ENCODE measurements at places on chromosomes 6 and 20.

GRCh38 chr20:50690650-50691572 lies at the start of gene RIPOR3:
RIPOR3 (minus strand) TSS chr20:50691542; CDS start chr20:50691128, 414 bp downstream.
- no peak within 1 kb of the TSS for H3K27ac ChIP-seq
- peaks cover 5% of the 10 kb centered on the region for H3K4me1 ChIP-seq
- peak within 1 kb of the TSS; percentile 63 for H3K4me3 ChIP-seq
- DNase-seq = no peak
- H3K36me3 ChIP-seq = no peaks in the 10 kb centered on the region

DNA sequence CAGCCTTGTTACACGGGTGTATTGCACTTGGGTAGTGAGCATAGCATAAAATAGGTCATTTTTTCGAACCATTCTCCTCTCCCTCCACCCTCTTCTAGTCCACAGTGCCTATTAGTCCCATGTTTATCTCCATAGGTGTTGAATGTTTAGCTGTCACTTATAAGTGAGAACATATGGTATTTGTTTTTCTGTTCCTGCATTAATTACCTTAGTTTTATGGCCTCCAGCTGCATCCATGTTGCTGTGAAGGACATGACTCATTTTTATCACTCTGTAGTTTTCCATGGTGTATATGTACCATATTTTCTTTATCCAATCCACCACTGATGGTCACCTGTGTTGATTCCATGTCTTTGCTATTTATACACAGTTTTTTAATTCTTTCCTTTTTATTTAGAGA lies 889.5 kb downstream of the EYS start:
- no peak for DNase-seq
- no peaks in the 10 kb centered on the region for H3K27me3 ChIP-seq
- H3K27ac ChIP-seq = no peak overlapping the region
- no peaks in the 10 kb centered on the region for H3K36me3 ChIP-seq
- H3K4me1 ChIP-seq = no peaks in the 10 kb centered on the region

DNA sequence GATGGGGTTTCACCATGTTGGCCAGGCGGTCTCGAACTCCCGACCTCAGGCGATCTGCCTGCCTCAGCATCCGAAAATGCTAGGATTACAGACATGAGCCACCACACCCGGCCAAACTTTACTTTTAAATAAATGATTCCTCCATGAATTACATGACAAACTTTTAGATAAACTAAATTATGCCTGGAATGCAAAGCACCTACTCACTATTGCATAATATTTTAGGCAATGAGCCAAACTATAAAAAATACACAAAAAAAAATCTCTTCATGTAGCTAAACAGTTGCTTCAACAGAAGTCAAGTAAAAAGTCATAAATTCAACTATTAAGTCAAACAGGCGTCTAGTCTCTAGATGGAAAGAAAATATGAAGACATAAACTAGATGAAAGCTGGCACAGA lies 56.5 kb downstream of the PTPRK start:
- no peak overlapping the region for H3K27ac ChIP-seq
- H3K27me3 ChIP-seq = no peaks in the 10 kb centered on the region

- H3K36me3 ChIP-seq = no peaks in the 10 kb centered on the region
- H3K4me1 ChIP-seq = no peaks in the 10 kb centered on the region
- no peak overlapping the region for H3K4me3 ChIP-seq
- no peak overlapping the region for H3K27ac ChIP-seq
- no peaks in the 10 kb centered on the region for H3K27me3 ChIP-seq
Measured at GRCh38 chr20:6583134-6583738, 184.2 kb upstream of the BMP2 start.

- no peaks in the 10 kb centered on the region for H3K36me3 ChIP-seq
- no peaks in the 10 kb centered on the region for H3K4me1 ChIP-seq
- no peak for DNase-seq
Measured at GRCh38 chr20:40851051-40851450, 162.0 kb upstream of the MAFB start.

DNA sequence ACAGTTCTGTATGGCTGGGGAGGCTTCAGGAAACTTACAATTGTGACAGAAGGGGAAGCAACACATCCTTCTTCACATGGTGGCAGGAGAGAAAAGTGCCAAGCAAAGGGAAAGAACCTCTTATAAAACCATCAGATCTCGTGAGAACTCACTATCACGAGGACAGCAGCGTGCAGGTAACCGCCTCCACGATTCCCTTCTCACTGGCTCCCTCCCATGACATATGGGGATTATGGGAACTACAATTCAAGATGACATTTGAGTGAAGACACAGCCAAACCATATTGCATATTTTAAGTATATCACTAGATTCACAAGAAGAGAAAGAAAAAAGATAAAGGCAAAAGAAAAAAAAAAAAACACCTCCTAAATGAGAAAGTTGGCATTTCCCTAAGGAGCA lies 431.9 kb upstream of the RGS17 start:
- H3K27me3 ChIP-seq = no peaks in the 10 kb centered on the region
- H3K36me3 ChIP-seq = no peaks in the 10 kb centered on the region
- no peak overlapping the region for H3K27ac ChIP-seq
- no peak for DNase-seq
- peaks cover 12% of the 10 kb centered on the region for H3K4me1 ChIP-seq
- no peak overlapping the region for H3K4me3 ChIP-seq

DNA sequence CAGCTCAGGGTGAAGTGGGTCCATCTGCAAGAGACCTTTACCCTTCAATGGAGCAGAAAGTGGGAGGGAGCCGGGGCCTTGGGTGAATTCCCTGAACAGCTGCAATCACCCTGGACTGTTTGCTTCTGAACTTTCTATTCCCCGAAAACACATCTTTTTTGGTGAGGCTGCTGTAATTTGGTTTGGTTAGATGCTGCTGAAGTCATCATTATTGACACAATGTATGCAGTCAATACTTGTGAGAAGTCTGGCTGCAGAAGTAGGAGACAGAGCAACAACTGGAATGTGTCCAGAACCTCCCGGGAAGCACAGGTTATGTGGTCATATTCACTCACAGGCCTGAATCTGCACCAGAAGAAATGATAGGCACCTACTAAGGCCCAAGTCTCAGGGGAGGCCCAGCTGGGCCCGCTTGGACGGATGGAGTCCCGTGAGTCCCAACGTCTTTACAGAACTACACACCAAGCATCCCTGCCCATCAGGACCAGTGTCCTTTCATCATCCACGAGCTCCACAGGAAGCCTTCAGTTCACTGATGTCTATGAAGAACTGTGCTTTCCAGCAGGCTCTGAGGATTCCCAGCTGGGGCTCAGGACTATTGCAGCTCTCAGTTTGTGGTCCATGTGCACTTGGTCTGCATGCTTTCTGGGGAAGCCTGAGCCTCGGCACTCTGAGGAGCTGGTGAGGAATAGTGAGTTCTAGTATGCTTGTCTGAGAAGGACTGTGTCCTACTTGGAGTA lies 177.6 kb downstream of the THBS2 start:
- H3K27ac ChIP-seq = no peak overlapping the region
- H3K4me1 ChIP-seq = peaks cover under 1% of the 10 kb centered on the region
- H3K4me3 ChIP-seq = no peak overlapping the region
- no peaks in the 10 kb centered on the region for H3K36me3 ChIP-seq
- DNase-seq = no peak
- no peaks in the 10 kb centered on the region for H3K27me3 ChIP-seq

GRCh38 chr6:43860285-43860684 lies 90.3 kb downstream of the VEGFA start:
- H3K27ac ChIP-seq = no peak overlapping the region
- no peak overlapping the region for H3K4me3 ChIP-seq
- no peak for DNase-seq
- H3K36me3 ChIP-seq = no peaks in the 10 kb centered on the region

- no peaks in the 10 kb centered on the region for H3K4me1 ChIP-seq
- no peak overlapping the region for H3K4me3 ChIP-seq
- no peak overlapping the region for H3K27ac ChIP-seq
- DNase-seq = no peak
Measured at GRCh38 chr6:44304282-44305199, 8.6 kb downstream of the AARS2 start.

- no peak for DNase-seq
- H3K36me3 ChIP-seq = peaks cover 2% of the 10 kb centered on the region
- H3K27ac ChIP-seq = peak overlapping the region; percentile 43
- H3K4me3 ChIP-seq = peak overlapping the region; percentile 74
Measured at GRCh38 chr6:29626948-29627754, 5.8 kb downstream of the GABBR1 start.

DNA sequence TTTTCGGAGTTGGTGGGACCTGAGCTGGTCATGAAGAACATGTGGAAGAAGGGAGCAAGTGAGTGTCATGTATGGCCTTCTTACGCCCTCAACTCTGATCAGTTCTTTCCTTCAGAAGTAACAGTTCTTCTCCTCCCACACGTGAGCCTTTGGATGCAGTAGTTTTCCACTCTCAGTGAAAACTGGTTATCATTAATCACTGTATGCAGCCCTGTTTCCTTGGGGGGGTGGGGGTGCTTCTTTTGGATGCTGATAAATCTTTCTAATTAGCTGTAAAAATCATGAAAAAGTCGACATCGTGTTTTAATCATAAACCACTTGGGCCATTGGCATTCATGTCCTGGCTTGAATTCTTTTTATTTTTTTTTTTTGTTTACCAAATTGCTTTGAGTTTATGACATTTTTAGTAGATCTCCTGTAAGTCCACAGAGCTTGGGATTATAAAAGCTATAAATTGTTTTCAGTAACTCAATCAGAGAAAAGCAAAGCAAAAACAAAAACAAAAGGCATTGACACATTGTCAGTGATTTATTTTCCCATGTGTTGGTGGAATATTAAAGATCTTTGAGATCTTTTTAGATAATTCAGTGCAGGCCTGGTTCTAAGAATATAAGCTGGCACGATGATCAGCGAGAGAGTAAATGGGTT lies 84.8 kb downstream of the TRMT11 start:
- no peaks in the 10 kb centered on the region for H3K27me3 ChIP-seq
- no peak overlapping the region for H3K4me3 ChIP-seq
- no peak overlapping the region for H3K27ac ChIP-seq
- DNase-seq = no peak

DNA sequence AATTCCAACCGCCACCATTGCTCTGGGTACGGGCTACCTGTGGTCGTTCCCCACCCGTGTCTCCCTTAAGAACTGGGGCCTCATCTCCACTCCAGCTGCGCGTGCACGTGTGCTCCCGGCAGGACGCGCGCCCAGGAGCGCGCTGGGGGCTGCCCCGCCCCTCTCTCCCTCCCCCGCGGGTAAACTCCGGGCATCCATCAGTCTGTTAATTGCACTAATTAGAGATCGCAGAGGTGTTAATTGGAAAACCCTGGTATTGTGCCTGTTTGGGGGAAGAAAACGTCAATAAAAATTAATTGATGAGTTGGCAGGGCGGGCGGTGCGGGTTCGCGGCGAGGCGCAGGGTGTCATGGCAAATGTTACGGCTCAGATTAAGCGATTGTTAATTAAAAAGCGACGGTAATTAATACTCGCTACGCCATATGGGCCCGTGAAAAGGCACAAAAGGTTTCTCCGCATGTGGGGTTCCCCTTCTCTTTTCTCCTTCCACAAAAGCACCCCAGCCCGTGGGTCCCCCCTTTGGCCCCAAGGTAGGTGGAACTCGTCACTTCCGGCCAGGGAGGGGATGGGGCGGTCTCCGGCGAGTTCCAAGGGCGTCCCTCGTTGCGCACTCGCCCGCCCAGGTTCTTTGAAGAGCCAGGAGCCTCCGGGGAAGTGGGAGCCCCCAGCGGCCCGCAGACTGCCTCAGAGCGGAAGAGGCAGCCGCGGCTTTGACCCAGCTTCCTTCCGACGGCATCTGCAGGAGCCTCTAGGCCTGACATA lies 14.4 kb downstream of the FOXP4 start:
- no peaks in the 10 kb centered on the region for H3K27me3 ChIP-seq
- peaks cover under 1% of the 10 kb centered on the region for H3K36me3 ChIP-seq
- H3K27ac ChIP-seq = no peak overlapping the region
- H3K4me3 ChIP-seq = peak overlapping the region; percentile 64

- H3K4me3 ChIP-seq = no peak overlapping the region
- H3K27ac ChIP-seq = no peak overlapping the region
- H3K4me1 ChIP-seq = peaks cover 36% of the 10 kb centered on the region
- H3K36me3 ChIP-seq = no peaks in the 10 kb centered on the region
- no peaks in the 10 kb centered on the region for H3K27me3 ChIP-seq
Measured at GRCh38 chr20:34011275-34011674, 17.6 kb downstream of the RALY start.

GRCh38 chr20:24566656-24567055 lies 97.2 kb downstream of the SYNDIG1 start:
- H3K27ac ChIP-seq = no peak overlapping the region
- no peak overlapping the region for H3K4me3 ChIP-seq
- no peaks in the 10 kb centered on the region for H3K36me3 ChIP-seq

GRCh38 chr6:109034526-109034925 lies 60.1 kb downstream of the SESN1 start:
- no peak for DNase-seq
- no peak overlapping the region for H3K4me3 ChIP-seq
- peaks cover 3% of the 10 kb centered on the region for H3K4me1 ChIP-seq
- H3K36me3 ChIP-seq = no peaks in the 10 kb centered on the region

DNA sequence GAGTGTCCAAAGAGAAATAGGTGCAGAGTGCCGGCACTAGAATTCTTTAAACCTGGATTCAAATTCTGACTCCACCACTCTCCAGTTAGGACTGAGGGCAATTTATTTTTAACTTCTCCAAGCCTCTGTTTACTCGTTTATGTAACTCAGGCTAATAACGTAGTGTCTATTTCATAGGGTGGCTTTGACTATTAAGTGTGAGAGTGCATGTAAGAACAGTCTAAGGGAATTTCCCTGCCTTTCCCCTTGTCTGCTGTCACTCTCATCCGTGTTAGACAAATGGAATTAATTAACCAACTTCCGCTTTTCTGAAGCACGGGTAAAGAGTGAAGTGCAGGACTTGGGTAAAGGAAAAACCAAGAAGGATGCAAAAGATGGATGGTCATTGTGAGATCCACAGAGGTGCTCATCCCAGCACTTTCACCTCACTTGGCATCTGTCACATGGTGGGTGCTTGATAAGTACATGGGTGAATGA lies 4.1 kb upstream of the ZKSCAN8 start:
- no peak for DNase-seq
- H3K27ac ChIP-seq = peak overlapping the region; percentile 97
- no peaks in the 10 kb centered on the region for H3K36me3 ChIP-seq
- H3K4me3 ChIP-seq = peak overlapping the region; percentile 98
- no peaks in the 10 kb centered on the region for H3K27me3 ChIP-seq

DNA sequence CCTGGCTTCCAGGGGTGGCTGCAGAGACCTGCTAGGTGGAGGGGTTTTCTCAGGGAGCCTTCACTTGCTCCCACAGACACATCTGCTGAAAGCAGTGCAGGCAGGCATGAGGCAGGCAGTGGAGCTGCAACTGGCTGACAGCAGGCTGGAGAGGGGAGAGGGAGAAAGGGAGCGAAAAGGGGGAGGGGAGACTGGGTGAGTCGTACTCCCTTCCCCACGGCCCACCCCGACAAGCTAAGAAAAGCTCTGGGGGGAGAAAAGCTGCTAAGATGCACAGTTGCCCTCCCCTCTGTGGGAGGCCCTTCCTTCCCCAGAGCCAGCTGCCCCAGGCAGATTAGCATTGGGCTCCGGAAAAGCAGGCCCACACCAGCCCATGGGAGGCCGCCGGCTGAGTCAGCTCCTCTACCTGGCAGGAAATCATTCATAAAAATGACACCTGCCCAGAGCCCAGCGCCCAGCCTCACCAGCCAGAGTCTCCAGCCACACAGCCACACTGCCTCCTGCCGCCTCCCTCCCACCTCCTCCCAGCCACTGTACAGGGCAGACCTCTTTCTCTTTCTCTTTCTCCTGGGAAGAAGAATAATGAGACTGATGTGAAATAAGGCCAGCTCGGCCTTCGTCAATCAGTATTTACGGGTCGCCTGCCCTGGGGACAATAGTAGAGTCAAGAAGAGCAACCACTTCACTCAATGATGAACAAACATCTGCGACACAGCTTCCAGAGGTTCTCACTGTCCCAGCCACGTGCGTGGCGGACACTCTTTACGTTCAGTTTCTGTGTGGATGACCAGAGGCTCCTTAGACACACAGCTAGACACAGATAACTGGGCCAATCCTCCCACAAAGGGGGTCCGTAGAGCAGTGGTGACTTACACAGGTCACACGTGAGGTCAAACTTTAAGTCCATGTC lies 7.7 kb upstream of the C20orf203 start:
- no peak overlapping the region for H3K27ac ChIP-seq
- DNase-seq = no peak
- no peaks in the 10 kb centered on the region for H3K36me3 ChIP-seq
- H3K4me1 ChIP-seq = no peaks in the 10 kb centered on the region
- no peaks in the 10 kb centered on the region for H3K27me3 ChIP-seq

Data from thoracic aorta (tissue), 2 donors.